ENCODE measurements at places on chromosomes 4 and X. TPM values are rescaled to one million over a fixed set of nuclear protein-coding genes. Genes with fewer than 3 reads are reported as not detected.

The UGT2A1 gene
- total RNA-seq: not detected

The CPE gene
- total RNA-seq: 64.3 TPM

The UNC5C gene
- total RNA-seq: 0.72 TPM

The CXCL6 gene
- total RNA-seq: 0.30 TPM

The ZAR1 gene
- total RNA-seq: not detected

The MAGEA8 gene
- total RNA-seq: not detected

The PDGFRA gene
- 21.6 TPM for total RNA-seq

The CABS1 gene
- total RNA-seq: not detected

The PIR gene
- total RNA-seq: 12.0 TPM

The PNMA6A gene
- 1.9 TPM for total RNA-seq

The CCDC110 gene
- total RNA-seq: 0.99 TPM

The COX7B2 gene
- total RNA-seq: not detected

The RTL5 gene
- 2.5 TPM for total RNA-seq

DNA sequence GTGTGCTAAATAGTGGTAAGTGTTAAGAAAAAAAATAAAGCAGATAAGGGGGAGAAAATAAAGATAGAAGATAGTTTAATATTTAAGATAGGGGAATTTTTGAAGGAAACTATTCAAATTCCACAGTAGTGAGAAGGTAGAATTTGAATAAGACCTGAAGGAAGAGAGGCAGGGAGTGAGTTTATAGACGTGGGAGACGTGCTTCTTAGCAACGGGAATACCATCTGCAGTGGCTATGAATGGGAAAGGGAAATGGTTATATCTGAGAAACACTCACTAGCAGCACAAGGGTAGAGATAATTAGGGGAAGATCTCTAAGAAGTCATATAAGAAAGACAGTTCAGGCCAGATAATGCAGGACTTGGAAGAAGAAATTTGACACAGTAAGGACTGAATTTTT, 854.5 kb upstream of the EPHA5 start:
- no peak for DNase-seq

DNA sequence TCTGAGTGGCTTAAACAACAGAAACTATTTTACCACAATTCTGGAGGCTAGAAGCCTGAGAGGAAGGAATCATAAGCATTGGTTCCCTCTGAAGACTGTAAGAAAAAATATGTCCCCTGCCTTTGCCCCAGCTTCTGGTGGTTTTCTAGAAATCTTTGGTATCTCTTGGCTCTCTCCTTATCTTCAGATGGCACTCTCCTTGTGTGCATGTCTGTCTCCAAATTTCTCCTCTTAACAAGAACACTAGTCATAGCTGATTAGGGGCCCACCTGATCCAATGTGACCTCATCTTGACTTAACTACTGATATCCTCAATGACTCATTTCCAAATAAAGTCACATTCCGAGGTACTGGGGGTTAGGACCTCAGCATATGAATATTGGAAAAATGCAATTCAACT, 635.0 kb upstream of the NR3C2 start:
- DNase-seq: no peak

DNA sequence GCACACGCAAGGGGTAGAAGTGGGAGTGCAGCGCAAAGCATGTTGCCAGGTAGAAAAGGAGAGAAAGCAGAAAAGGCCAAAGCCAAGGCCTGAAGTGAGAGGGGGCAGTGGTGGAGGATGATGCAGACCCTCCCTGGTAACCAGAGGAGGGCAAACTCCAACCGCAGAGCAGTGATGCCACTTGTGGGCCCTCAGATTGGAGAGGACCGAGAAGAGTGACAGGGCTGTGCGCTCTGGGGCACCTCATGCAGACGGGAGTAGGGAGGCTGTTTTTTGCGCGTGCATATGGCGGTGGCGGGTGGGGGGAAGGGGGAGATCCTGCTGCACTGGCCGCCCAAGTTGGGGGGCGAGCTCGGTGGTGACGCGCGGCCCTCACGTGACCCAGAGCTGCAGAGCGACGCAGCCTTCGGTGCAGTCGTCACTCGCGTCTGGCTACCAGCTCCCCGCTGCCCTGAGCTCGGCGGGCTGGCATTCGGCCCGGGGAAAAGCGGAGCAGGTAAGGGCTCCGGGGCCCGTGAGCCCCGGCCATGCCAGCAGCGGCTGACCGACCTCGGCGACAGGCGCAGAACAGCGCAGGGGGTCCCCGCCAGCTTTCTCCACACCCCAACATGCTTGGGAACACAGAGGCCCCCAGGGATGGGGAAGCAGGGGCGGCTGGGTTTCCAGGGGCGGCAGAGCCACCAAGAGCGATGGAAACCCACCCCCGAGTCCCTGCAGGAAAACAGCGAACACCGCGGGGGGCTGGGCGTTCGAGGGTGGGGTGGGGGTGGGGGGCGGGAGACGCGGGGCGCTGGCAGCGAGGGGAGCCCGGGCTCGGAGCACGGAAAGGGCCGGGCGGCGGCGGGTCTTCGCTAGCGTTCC, at the start of gene BEX3:
BEX3 (plus strand) TSS at position 421 of the 861 bp plus-strand sequence. CDS start 984 bp downstream, outside the sequence.
- DNase-seq: peak; percentile 72

DNA sequence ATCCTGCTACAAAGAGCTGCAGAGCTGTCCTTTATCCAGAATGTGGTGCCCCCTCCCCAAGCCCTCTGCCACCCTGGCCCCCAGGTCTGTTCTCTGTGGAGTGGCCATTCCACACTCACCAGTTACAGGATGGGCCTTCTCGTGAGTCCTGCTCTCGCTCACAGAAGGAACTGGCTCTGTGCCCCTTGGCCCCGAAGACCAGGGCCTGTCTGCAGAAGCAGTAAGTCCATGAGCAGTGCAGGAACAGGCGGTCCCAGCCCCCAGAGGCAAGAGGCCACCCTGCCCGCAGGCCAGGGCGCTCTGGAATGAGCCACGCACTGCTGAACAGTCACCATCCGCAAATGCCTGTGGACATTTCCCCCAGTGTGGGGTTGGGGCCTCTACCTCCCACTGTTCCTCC, 92.2 kb downstream of the DCTD start:
- DNase-seq: no peak

DNA sequence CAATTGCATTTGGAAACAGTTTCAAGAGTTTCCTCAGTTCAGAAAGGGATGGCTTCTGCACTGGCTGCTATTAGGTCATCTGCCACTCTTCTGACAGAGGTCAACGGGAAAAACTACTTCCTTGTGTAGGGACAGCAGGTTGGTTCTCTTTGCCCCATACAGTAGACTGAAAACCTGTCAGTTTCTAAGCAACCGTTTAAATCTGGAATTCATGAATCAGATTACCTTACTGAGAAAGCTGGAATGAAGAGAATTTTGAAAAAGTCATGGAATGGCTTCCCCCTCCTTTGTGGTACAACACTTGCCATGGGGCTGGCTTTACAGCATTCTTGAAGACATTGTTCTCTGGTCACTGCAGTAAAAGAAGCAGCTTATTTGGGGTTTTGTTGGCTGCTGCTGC, 240.3 kb downstream of the IL1RAPL2 start:
- no peak for DNase-seq

DNA sequence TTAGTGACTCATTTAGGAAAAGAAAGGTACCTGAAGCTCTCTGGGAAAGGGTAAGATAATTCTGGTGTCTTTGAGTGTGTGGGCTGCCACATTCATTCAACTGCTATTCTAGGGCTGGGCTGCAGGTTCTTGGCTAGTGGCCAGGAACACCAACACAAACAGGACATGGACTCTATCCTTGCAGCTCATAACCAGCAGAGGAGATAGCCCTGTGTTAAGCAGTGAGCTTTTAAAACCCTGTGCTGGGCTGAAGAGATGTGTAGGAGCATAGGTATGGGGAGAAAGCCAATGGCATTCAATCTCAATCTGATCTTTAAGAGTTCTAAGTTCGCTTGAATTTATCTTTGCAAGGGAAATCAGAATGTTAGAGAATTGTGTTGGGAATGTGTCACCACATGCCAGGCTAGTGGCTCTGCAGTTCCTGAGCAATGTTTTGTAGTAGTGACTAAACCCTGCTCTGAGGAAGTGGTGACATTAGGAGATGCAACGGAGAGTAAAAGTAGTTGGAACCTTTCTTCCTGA, 39.2 kb downstream of the SGMS2 start:
- peak; percentile 63 for DNase-seq

DNA sequence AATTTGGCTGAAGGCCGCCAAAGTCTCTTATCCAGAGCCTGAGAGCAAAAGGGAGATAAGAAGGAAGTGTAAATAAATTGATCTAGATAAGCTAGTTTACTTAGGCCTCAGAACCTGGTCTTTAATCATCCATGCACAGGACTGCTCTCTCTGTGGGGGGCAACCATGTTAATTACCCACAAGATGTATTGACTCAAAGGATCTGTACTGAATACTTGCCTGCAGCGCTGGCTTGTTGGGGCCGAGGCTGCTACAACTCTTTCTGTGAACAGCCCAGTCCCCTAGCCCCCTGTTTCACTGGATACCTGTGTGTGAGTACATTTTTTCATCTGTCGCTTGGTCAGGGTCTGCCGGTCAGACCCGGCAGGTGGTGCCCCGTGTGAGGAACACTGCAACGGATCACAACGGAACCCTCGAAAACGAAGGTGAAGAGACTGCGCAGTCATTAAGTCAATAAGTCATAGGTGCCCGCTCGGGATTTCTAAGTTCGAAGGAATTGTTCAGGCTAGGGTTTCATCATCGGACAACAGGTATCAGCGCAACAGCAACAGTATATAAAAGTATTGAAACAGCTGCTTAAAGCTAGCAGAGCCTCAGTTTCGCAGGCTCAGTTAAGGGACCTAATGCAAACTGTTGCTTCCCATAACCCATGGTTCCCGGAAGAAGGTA, 8.3 kb downstream of the MAGEA11 start:
- DNase-seq: no peak

DNA sequence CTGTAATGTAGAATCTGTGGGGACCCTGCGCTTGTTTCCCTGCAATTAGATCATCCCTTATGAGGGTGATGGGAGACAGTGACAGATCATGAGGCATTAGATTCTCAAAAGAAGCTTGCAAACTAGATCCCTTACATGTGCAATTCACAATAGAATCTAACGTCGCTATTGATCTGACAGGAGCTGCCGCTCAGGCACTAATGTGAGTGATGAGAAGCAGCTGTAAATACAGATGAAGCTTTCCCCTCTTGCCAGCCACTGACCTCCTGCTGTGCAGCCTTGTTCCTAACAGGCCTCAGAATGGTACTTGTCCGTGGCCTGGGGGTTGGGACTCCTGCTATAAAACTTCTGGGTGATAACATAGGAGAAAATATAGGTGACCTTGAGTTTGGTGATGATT, 1076.8 kb downstream of the PDHA2 start:
- DNase-seq: no peak

GRCh38 chr4:8817813-8818062, 53.9 kb downstream of the HMX1 start:
- no peak for DNase-seq

- DNase-seq: no peak
Observed at GRCh38 chrX:2388669-2389068, 112.1 kb downstream of the DHRSX start.

DNA sequence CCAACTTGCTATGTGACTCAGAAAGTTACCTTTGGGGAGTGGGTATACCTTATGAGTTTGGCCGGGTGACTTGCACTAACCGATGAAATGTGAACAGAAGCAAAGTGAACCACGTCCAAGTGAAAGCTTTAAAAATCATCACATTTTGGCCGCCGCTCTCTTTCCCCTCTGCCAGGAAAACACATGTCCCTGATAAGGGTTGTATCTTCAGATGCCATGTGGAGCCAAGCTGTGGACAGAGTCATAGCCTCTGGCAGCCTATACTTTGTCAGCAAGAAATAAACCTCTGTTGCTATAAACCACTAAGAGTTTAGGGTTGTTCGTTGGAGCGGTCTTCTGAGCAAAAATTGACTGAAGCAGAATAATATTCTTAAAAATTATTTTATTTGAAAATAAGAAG, 92.3 kb downstream of the PRDM5 start:
- peak; percentile 53 for DNase-seq

- DNase-seq: no peak
Observed at GRCh38 chr4:138567696-138568095, 325.5 kb upstream of the SLC7A11 start.

DNA sequence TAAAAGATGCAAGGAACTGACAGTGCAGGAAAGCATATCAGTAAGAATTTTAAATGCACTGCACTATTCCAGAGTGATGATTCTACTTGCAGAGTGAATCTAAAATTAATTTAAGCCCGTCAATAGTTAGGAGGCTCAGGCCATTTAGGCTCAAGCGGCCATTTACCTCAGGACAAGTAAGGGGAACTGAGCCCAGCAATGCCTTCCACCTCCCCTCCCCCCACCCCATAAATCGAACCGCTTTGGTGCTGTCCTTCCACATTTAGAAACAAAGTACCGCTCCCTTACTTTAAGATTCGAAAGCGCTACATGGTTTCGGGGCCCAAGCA, 665 bp downstream of the RBM41 start:
- DNase-seq: no peak

GRCh38 chr4:39655211-39655610, 16.5 kb upstream of the SMIM14 start:
- no peak for DNase-seq

GRCh38 chr4:39319676-39320075, 46.5 kb downstream of the RFC1 start:
- no peak for DNase-seq

- DNase-seq: no peak
Observed at GRCh38 chr4:187362937-187363857, 632.4 kb upstream of the ZFP42 start.

- DNase-seq: no peak
Observed at GRCh38 chr4:135605076-135605475, 1403.5 kb upstream of the PABPC4L start.

GRCh38 chrX:53265771-53266574, 15.4 kb downstream of the IQSEC2 start:
- DNase-seq: no peak

DNA sequence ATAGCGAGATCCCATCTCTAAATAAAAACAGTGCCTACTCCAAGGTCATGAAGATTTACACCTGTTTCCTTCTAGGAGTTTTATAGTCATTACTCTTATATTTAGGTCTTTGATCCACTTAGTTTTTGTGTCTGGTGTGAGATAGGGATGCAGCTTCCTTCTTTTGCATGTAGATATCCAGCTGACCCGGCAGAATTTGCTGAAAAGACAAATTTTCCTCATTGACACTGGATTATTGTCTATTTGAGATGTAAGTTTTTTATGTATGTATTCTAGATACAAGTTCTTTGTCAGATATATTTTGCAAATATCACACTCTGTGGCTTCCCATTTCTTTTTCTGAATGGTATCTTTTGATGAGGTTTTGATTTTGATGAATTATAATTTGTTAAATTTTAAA, 85.4 kb downstream of the RFC1 start:
- no peak for DNase-seq

GRCh38 chr4:7828011-7828720, 111.5 kb downstream of the AFAP1 start:
- DNase-seq: peak; percentile 75

Measured in left ventricle myocardium superior (tissue), 1 donor.